ENCODE measurements at places on chromosomes 16 and 17.
A peak's percentile ranks its signal among the peaks of the same experiment; 100 is the strongest.

DNA sequence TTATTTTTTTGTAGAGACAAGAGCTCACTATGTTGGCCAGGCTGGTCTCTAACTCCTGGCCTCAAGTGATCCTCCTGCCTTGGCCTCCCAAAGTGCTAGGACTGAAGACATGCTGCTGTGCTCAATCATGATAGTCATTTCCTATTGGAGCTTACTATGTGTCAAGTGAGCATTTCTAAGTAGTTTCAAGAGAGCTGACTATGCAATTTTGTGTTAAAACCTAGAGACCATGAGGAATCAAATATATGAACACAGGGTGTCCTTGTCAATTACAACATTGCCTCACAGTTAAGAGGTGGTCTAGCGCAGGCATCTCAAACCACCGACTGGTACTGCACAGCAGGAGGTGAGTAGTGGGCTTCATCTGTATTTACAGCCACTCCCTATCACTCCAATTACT lies 37.8 kb downstream of the MYH11 start:
- no peak for DNase-seq

GRCh38 chr16:11051879-11052808 lies 107.8 kb downstream of the CLEC16A start:
- DNase-seq: no peak

GRCh38 chr17:1096215-1096614 lies 83.6 kb downstream of the ABR start:
- no peak for DNase-seq

GRCh38 chr16:78684030-78684611 lies 584.7 kb downstream of the WWOX start:
- DNase-seq: no peak

- peak; percentile 81 for DNase-seq
Measured at GRCh38 chr17:30969989-30970830, 629 bp upstream of the RNF135 start.

GRCh38 chr17:50536683-50537646 lies 4.4 kb downstream of the EPN3 start:
- DNase-seq: no peak

DNA sequence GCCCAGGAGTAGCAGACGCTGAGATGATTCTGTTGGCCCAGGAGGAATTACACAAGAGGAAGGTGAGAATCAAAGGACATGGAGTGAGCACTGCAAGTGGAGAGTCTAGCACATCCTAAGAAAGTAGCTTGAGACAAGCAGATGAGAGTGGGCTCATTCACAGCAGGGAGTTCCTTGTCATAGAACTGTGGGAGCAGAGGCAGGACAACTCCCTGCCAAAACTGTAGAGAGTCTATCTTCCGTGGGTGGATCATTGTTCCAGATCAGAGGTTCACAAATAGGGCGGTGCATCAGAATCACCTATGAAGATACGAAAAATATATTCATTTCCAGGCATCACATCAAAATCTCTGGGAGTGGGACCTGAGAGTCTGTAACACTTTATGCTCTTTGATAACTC lies 288.9 kb upstream of the C16orf82 start:
- no peak for DNase-seq

- peak; percentile 100 for DNase-seq
Measured at GRCh38 chr17:18158022-18158600, 25.5 kb upstream of the ALKBH5 start.

- DNase-seq: peak; percentile 84
Measured at GRCh38 chr17:50686494-50687199, 21.1 kb downstream of the ANKRD40 start.
